Activated T-helper 2 cell treated with anti-CD3 and anti-CD28 coated beads, Interferon-gamma antibody, Interleukin-2, Interleukin-4, amounts not matched to agents 10 μg/mL and 5 μg/mL and 100 μg/mL, durations not matched to agents 14 hours and 24 hours and 36 hours (primary cell): ENCODE measurements at places on chromosomes 7 and 10.
A peak's percentile ranks its signal among the peaks of the same experiment; 100 is the strongest.

DNA sequence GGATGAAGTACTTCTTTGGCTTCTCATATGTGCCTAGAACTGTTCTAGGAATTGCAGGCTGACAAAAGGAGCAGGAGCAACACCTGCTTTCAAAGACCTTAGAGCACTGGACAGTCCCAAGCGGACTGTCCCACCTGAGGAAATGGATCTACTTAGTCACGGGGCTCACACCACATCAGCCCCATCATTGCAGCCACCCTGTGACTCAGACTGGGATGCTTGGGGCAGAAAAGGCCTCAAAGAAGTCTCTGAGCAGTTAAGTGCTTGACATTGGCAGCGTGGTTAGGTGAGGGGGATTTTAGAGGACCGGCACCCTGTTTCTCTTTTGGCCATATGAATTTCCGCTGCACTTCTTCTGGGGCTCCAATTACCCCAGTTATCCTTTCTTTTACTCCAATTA, 256.6 kb downstream of the USP6NL start:
- H3K27me3 ChIP-seq = no peaks in the 10 kb centered on the region
- H3K27ac ChIP-seq = no peak overlapping the region
- no peak overlapping the region for H3K4me3 ChIP-seq
- no peaks in the 10 kb centered on the region for H3K36me3 ChIP-seq
- H3K4me1 ChIP-seq = no peaks in the 10 kb centered on the region

DNA sequence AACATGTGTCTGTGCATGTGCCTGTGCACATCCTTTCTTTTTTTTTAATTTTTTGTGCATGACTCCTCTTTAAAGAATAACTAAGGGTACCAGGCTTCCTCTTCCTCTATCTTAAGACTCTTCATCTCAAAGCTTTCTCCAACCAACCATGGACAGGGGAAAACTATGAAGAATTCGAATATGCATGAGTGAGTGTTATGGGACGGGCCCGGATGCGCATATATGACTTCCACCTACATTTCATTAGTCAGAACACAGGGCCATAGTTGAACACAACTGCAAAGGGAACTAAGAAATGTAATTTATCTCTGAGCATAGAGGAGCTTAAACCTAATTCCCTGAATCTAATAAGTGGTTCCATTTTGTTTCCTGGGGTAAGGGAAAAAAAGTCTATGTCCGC, 270.3 kb upstream of the SORCS1 start:
- no peak overlapping the region for H3K27ac ChIP-seq
- H3K36me3 ChIP-seq = no peaks in the 10 kb centered on the region
- no peaks in the 10 kb centered on the region for H3K27me3 ChIP-seq
- no peak for DNase-seq
- H3K4me1 ChIP-seq = no peaks in the 10 kb centered on the region

DNA sequence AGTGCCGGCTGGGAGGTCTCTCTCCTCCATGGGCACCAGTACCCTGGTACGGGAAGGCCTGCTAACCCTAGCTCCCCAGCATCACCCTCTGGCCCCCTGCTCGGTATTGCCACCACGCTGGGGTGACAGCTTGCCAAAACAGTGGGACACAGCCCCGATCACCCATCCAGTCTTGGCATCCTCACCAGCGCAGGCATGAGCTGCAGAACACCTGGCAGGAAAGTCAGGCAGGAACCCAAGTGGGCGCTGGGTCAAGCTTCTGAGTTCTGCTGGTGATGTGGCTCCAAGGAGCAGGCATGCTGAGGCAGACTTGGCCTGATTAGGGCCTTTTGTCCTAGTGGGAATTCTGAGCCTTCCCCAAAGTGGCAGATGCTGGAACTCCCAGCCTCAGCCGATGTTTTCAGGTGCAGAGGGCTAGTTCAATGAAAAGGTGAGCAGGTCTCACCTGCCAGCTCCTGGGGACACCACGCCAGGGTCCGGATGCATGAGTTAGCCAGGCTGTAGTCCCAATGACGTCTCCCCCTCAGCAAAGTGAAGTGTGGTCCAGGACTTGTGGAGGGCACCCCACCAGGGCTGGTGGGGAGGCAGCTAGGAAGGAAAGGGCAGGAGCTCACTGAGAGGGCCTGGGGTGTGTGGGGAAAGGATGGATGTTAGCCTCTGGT, 8.5 kb upstream of the ZNF22 start:
- no peaks in the 10 kb centered on the region for H3K36me3 ChIP-seq
- peaks cover 15% of the 10 kb centered on the region for H3K27me3 ChIP-seq
- H3K4me1 ChIP-seq = peaks cover 20% of the 10 kb centered on the region
- no peak for DNase-seq

DNA sequence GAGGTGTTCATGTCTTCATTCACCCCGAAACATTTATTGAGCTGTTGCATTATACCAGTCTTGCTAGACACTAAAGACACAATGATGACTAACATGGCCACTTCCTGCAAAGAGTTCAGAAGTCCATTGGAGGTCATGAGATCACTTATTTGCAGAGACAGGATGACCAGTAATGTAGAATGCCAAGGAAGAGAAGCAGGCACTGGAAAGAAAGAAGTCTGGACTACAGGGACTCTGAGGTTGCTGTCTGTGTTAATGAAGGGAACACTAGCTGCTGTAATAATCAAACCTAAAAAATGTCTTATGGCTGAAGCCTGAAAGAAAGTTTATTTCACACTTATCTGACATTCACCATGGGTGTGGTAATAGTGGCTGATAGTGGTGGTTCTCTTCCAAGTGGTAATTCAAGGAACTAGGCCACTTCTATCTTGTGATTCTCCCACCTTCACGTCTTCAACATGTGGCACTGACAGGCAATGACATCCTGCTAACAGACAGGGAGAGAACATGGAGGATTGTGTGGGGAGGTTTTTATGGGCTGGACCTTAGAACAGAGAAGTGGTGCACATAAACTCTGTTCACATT, 89.2 kb upstream of the MKLN1 start:
- H3K27ac ChIP-seq = no peak overlapping the region
- H3K4me3 ChIP-seq = no peak overlapping the region
- no peaks in the 10 kb centered on the region for H3K27me3 ChIP-seq
- no peaks in the 10 kb centered on the region for H3K36me3 ChIP-seq
- no peak for DNase-seq

DNA sequence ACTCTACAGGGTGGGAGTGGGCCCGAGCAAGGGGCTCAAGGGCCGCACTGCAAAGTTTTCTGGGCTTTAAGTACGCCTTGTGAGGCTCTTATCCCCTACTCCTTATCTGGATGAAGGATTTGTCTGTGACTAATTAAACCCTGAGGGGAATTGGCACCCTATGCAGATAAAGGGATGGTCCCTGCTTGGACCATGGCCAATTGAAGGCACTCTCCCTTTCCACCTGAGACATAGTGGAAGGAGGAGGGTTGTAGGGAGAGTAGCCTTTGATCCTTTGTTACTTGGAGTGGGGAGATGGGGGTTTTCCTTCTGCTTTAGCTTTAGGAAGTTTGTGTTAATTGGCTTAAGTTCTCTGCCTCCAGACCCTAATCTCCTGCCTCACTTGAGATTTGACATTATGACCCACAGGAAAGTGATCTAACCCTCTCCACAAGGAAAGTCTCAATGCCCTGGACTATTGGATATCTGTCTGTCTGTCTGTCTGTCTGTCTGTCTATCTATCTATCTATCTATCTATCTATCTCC, 1158.8 kb upstream of the SORCS1 start:
- H3K4me1 ChIP-seq = no peaks in the 10 kb centered on the region
- H3K4me3 ChIP-seq = no peak overlapping the region
- no peaks in the 10 kb centered on the region for H3K27me3 ChIP-seq
- no peak for DNase-seq
- no peak overlapping the region for H3K27ac ChIP-seq
- H3K36me3 ChIP-seq = no peaks in the 10 kb centered on the region

DNA sequence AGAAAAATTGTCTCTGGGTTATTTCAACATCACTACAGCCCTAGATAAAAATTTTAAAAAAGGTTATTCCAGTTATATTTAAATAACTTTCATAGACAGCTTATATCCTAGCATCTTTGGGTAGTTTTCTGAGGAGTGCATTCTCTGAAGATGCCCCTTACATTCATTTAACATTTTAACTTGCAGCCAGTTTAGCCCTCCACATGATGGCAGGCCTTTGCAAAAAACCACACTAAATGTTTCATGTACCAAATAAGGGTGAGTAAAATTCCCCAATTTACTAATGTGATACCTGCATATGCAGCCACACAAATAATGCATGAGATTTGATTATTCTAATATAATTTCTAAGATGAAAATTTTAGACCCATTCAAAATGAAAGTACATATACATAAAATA, 108.4 kb upstream of the ZWINT start:
- no peak overlapping the region for H3K27ac ChIP-seq
- DNase-seq = no peak
- no peak overlapping the region for H3K4me3 ChIP-seq
- no peaks in the 10 kb centered on the region for H3K27me3 ChIP-seq
- no peaks in the 10 kb centered on the region for H3K36me3 ChIP-seq

- H3K36me3 ChIP-seq = no peaks in the 10 kb centered on the region
- H3K27me3 ChIP-seq = no peaks in the 10 kb centered on the region
- no peak for DNase-seq
- no peak overlapping the region for H3K27ac ChIP-seq
Measured at GRCh38 chr10:106457522-106457921, 707.0 kb downstream of the SORCS1 start.

- H3K4me3 ChIP-seq = no peak overlapping the region
- no peaks in the 10 kb centered on the region for H3K27me3 ChIP-seq
- no peaks in the 10 kb centered on the region for H3K36me3 ChIP-seq
- no peak overlapping the region for H3K27ac ChIP-seq
Measured at GRCh38 chr7:67788669-67789068, 792.0 kb downstream of the TYW1 start.

DNA sequence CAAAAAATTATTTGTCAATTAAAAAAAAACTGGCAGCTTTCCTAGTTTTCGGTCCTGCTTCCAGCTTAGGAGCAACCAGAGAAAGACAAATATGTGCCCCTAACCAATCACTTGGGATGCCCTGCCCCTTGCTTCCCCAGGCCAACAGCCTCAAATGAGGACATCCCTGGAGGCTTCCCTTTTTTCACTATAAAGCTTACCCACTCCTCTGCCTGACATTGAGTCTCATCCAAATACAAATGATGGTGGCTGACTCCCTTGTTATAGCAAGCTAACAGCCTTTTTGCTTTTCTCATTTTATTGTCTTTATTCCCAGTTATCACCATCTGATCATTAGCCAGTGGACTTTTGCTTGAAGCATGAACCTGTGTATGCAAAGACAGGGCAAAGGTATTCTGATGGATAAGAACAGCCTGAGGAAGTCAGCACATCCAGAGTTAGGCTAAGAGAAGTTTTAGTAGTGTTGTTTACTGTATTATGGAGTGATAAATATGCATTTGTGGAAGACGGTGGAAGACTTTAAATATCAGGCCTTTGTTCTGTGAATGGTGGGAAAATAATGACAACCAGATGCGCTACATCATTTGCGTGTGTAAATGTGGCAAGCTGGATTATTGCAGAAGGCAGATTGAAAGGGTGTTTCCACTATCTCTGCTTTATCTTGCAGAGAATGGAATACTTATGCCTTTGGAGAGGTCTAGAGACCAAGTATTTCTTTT, 1.7 kb upstream of the CCM2 start:
- peak overlapping the region; percentile 71 for H3K4me3 ChIP-seq
- peak overlapping the region; percentile 59 for H3K27ac ChIP-seq
- peaks cover 8% of the 10 kb centered on the region for H3K36me3 ChIP-seq
- H3K27me3 ChIP-seq = no peaks in the 10 kb centered on the region
- H3K4me1 ChIP-seq = peaks cover 47% of the 10 kb centered on the region

- peaks cover 20% of the 10 kb centered on the region for H3K27me3 ChIP-seq
- H3K36me3 ChIP-seq = no peaks in the 10 kb centered on the region
- peaks cover 3% of the 10 kb centered on the region for H3K4me1 ChIP-seq
Measured at GRCh38 chr10:50291261-50291850, 40.0 kb upstream of the ASAH2 start.

DNA sequence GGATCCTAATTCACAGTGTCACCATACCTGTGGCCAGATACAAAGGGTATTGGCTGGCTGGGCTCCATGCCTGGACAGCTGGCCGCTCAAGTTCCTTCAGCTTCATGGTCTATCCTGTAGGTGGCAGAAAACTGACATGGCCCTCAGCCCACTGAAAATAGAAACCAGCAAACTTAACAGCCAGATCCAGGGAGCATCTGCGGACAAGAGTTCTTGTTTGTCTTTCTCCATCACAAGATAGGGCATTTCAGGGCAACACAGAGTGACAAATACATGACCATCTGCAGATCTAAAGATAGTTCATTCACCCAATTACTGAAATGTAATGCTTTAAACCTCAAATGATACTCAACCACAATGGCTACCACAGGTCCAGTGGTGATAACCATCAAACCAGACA, 2.8 kb downstream of the SEC31B start:
- H3K27ac ChIP-seq = peak overlapping the region; percentile 13
- no peak overlapping the region for H3K4me3 ChIP-seq
- H3K4me1 ChIP-seq = peaks cover 50% of the 10 kb centered on the region
- no peaks in the 10 kb centered on the region for H3K27me3 ChIP-seq

GRCh38 chr10:79285315-79286197, 61.7 kb upstream of the PPIF start:
- H3K27me3 ChIP-seq = no peaks in the 10 kb centered on the region
- H3K4me3 ChIP-seq = peak overlapping the region; percentile 65
- H3K27ac ChIP-seq = peak overlapping the region; percentile 93
- DNase-seq = peak; percentile 49

DNA sequence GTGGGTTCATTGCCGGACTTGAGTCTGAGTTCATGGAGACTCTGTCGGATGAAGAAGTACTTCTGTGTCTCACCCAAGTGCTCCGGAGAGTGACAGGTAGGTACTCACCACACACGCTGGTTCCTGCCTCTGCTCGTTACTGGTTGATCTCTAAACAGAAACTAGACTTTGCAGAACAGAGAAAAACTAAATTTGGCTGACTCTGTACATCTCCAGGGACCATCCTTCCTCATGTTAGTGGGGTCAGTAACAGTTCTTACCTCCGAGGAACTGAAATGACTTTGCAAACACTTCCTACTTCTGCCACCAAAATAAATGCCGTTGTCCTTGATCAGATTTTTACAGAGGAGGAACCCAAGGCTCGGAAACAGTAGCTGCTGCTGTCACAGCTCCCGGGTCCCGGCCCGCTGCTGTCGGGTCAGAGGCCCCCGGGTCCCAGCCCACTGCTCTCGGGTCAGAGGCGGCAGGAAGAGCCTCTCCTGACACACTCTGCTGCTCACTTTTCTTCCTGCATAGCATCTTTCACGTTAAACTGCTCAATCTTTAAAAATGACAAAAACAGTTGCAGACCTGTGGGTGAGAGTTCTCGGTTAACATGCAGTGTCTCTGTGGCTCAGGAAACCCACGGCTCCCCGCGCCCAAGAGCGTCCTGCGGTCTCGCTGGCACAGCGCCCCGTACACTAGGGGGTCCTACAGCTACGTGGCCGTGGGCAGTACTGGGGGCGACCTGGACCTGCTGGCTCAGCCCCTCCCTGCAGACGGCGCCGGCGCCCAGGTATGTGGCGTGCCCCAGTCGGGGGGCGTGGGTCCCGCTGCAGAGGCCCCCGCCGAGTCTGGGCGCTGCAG, 4.8 kb upstream of the MTG1 start:
- H3K36me3 ChIP-seq = peaks cover 12% of the 10 kb centered on the region
- H3K27ac ChIP-seq = peak overlapping the region; percentile 90
- DNase-seq = peak; percentile 46
- no peaks in the 10 kb centered on the region for H3K27me3 ChIP-seq
- H3K4me3 ChIP-seq = peak overlapping the region; percentile 78
- peaks cover 36% of the 10 kb centered on the region for H3K4me1 ChIP-seq

- no peak overlapping the region for H3K4me3 ChIP-seq
- H3K27ac ChIP-seq = no peak overlapping the region
- no peaks in the 10 kb centered on the region for H3K36me3 ChIP-seq
- no peak for DNase-seq
- H3K27me3 ChIP-seq = peaks cover 7% of the 10 kb centered on the region
Measured at GRCh38 chr10:70035531-70035930, 17.1 kb upstream of the MACROH2A2 start.

GRCh38 chr7:41103331-41103730, 599.6 kb downstream of the INHBA start:
- no peaks in the 10 kb centered on the region for H3K4me1 ChIP-seq
- no peak overlapping the region for H3K27ac ChIP-seq
- no peaks in the 10 kb centered on the region for H3K36me3 ChIP-seq
- H3K27me3 ChIP-seq = no peaks in the 10 kb centered on the region
- no peak for DNase-seq
